ENCODE measurements at places on chromosomes 6 and 20.

DNA sequence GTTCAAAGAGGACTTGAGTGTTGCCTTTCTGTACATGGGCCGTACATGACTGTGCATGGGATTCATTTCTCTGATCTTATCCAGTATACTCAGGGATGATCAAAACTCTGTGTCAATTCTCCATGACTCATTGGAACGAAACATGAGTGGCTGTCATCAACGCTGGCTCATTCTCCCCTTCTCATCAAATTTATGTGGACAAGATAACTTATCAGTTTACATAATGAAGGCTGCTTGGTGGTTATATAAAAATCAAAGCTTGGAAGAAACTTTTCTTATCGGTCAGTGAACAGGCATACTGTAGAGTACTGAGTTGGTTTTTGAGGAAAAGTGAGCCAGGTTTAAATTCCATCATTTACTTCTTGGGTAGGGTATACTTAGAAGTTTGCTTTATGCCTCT lies 24.9 kb downstream of the CRISP1 start:
- no peak for DNase-seq

GRCh38 chr20:34190679-34191090 lies 50.5 kb upstream of the ASIP start:
- DNase-seq, result peak; percentile 81

DNA sequence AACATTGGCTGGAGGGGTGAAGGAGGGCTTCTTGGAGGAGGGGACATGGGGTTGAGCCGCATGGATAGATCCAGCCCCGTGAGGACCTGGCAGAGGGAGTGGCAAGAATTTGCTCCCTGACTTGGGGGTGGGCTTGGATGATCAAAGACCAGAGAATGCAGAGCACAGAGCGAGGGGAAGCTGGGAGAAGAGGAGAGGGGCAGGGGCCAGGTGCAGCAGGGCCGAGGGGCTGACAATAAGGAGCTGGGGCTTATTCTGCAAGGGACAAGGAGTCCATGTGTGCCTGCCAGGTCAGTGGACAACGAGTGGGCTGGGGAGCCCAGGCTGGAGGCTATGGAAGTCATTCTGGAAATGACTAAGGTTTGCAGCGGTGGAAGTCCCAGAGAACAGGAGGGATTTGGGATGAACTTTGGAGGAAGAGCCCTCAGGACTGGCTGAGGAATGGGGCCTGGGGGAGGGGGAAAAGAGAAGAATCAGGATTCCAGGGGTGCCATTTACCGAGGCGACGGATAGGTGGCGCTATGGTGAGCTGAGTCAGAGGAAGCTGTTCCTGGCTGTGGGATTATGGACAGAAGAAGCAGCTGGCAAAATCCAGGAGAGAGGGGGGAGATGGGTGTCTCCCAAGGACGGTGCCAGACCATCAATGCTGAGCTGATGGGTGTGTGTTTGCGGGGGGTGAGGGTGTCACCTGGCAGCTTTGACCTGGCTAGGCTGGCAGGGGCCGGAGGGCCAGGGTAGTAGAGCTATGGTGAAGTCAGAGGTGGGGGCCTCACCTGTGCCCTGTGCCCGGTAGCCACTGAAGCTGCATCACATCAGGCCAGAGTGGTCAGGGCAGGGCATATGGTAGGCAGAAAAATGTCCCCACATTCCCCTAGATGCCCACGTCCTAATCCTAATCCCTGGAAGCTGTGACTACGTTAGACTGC lies 7.8 kb downstream of the KCNG1 start:
- peak; percentile 72 for DNase-seq

- DNase-seq, result no peak
These were observed 39.4 kb upstream of the KCNK5 start for GRCh38 chr6:39268721-39269120.

DNA sequence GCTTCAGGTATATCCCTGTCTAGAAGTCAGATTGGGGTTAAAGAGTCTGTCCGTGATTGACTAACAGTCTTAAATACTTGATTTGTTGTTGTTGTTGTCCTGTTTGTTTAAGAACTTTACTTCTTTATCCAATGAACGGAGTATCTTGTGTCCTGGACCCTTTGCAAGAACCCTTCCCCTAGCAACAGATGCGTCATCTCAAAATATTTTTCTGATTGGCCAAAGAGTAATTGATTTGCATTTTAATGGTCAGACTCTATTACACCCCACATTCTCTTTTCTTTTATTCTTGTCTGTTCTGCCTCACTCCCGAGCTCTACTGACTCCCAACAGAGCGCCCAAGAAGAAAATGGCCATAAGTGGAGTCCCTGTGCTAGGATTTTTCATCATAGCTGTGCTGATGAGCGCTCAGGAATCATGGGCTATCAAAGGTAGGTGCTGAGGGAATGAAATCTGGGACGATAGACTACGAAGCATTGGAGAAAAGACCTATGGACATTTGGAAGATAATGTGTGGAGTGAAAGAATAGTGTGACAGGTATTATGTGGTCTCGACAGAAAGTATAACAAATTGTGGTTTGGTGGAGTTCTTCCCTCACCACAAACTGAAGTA lies at the start of gene HLA-DRA:
Gene HLA-DRA (plus strand): TSS at position 286 of the 613 bp plus-strand sequence. CDS start 64 bp downstream, at position 350.
- peak; percentile 88 for DNase-seq

GRCh38 chr6:4287811-4288244 lies 152.5 kb upstream of the ECI2 start:
- no peak for DNase-seq

- no peak for DNase-seq
These were observed 60.0 kb downstream of the SYCP2 start for GRCh38 chr20:59873409-59873808.

- no peak for DNase-seq
These were observed 401.0 kb downstream of the PAX1 start for GRCh38 chr20:22106308-22106938.

DNA sequence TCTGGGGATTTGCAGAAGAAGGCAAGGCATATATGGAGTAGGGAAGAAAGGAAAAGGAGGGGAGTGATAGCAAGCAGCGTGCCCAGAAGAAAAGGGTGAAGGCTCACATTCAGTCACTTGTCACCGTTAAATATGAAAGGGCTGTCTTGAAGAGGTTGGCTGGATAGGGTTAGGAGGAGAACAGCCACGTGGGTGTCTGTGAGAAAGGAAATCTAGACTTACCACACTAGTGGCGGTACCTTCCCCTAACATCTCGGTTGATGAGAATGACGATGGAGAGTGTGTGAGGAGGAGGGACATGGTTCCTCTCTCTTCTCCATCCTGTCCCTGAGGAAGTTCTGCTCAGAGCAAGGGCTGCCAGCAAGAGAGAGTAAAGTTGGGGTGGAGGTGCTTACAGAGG lies 74.3 kb upstream of the CCN6 start:
- DNase-seq, result no peak

- DNase-seq, result no peak
These were observed 99.7 kb downstream of the PDE7B start for GRCh38 chr6:135951169-135951568.

GRCh38 chr6:44942201-44942600 lies 385.9 kb upstream of the RUNX2 start:
- DNase-seq, result no peak

DNA sequence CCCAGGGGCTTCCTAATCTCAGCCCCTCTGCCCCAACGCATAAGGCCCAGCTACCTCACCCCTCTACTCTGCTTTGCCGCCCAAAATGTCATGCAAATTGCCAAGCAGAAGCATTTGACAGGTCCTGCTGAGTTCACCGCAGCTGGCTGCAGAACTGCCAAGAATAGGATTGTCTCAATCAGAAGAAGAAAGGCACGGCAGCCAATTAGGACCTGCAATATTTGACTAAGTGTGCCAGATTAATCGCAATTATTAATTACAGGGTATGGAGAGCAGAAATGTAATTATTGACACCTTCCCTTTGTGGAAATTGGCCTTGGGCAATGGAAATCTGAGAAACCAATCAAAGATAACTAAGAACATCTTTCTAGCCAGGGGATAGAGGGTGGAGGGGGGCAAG lies 318.6 kb downstream of the LRFN2 start:
- no peak for DNase-seq

GRCh38 chr20:49029203-49029602 lies 16.9 kb upstream of the CSE1L start:
- no peak for DNase-seq

- DNase-seq, result no peak
These were observed 177.4 kb upstream of the RREB1 start for GRCh38 chr6:6930223-6930880.

DNA sequence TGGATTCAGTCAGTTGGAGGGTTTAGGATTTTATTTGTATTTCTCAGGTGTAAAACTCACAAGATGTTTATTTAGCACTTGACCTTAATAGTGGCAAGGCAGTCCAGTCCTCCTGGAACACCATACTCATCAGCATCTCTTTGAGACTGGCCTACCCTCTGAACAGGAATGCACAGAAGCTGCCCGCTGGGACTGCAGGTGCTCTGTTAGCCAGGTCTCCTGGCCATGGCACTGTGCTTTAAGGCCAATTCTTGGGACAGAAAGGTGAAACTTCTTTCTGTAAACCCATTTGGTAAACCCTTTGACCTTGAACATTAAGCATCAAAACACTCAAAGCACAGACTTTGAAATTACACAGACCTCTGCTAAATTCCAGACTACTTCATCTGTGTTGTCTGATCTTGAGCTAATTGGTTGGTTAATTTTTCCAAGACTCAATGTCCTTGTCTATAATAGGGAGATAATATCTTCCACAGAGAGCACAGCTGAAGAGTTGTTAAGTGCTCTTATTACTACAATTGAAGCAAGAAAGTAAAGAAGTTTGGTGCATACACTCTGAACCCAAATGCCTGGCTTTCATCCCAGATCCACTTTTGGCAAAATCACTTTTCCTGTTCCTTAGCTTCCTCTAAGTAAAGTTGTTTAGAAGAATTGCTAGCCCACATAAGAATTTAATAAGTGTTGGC lies 54.9 kb upstream of the NT5E start:
- DNase-seq, result no peak

- DNase-seq, result no peak
These were observed 118.0 kb downstream of the B3GAT2 start for GRCh38 chr6:70838907-70839285.

DNA sequence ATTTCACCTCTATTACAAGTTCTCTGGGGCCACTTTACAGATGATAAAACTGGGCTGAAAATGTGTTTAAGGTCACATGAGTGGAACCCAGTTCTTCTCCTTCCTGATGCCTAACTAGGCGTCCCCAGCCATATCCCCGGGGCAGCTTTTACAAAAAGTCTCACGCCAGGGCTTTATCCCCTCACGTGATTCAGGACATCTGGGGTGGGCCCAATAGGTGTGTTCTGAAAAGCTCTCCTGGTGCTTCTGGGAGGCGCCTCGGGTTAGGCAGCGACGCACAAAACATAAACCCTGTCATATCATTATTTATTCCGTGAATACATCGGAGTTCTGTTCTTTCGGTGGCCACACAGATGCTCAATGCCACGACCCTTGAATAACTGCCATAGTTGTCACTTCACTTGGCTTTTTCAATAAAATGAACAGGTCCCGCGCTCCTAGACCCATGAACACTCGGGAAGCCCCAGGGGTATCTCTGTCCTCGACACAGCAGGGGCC lies 32.1 kb downstream of the SF3B5 start:
- DNase-seq, result no peak

GRCh38 chr6:149581349-149581748 lies 15.2 kb downstream of the GINM1 start:
- no peak for DNase-seq

GRCh38 chr20:24762371-24762770 lies 186.7 kb upstream of the CST7 start:
- no peak for DNase-seq

GRCh38 chr6:55101157-55101556 lies 73.2 kb upstream of the HCRTR2 start:
- DNase-seq, result no peak

GRCh38 chr20:32157611-32158010 lies 48.1 kb downstream of the TM9SF4 start:
- DNase-seq, result no peak

- DNase-seq, result peak; percentile 79
These were observed 62.0 kb upstream of the CD93 start for GRCh38 chr20:23147964-23148730.

- peak; percentile 64 for DNase-seq
These were observed 68.4 kb downstream of the VEGFA start for GRCh38 chr6:43838276-43839036.

- DNase-seq, result no peak
These were observed 82.7 kb upstream of the CARMIL1 start for GRCh38 chr6:25196464-25196863.
